ENCODE measurements at places on chromosomes 11 and 22.

DNA sequence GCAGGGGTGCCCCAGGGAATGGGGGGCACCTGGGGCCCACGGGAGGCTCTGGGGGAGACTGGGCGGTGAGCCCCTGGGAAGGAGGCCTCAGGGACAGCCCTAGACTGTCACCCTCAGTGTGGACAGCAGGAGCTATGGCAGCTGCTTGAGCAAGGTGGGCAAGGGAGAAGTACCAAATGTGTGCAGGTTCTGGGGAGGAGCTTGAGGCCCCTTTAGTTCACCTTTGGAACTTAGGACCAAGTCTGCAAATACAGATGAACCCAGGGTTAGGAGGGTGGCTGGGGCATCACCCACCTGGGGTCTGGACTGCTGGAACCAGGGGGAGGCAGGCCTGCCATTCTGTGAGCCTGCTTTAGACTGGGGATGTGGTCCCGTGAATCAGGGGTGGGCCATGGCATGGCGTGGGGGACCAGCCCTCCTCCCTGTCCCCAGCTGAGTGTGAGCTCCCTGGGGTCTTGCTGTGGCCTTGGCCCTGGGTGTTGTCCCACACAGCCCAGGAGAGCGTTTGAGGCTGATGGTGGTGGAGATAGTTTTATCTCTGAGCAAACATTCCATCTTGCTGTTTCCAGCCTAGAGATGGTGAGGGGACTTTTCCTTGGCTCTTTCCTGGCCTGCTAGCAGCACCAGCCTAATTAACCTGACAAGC lies 122.3 kb downstream of the KCNQ1 start:
- DNase-seq: no peak

GRCh38 chr22:45564349-45565030 lies 61.8 kb downstream of the FBLN1 start:
- no peak for DNase-seq

DNA sequence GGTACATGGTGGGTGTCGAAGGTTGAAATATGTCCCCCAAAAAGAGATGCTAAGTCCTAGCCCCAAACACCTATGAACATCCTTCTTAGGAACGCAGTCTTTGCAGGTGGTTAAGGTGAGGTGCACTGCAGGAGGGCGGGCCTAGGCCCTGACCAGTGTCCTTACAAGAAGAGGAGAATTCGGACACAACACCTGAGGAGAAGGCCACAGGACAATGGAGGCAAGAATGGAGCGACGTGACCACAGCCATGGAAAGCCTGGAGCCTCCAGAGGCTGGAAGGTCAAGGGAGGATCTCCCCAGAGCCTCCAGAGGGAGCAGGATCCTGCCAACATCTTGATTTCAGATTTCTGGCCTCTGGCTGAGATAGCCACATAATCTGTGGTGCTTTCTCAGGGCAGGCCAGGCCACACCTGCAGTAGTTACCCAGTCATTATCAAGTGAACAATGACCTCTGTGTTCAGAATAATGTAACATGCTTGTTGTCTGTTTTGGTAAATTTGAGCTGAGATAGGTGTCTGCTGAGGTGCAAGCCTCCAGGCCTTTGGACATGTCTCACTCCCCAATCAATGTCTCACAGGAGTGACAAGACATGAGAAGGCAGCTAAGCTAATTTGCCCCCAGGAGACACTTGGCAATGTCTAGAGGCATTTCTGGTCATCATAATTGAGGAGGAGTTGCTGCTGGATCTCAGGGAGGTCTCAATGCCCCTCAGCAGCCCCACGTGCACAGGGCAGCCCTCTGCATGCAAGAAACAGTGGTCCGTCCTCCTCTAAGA lies 498.9 kb downstream of the BRD1 start:
- no peak for DNase-seq

DNA sequence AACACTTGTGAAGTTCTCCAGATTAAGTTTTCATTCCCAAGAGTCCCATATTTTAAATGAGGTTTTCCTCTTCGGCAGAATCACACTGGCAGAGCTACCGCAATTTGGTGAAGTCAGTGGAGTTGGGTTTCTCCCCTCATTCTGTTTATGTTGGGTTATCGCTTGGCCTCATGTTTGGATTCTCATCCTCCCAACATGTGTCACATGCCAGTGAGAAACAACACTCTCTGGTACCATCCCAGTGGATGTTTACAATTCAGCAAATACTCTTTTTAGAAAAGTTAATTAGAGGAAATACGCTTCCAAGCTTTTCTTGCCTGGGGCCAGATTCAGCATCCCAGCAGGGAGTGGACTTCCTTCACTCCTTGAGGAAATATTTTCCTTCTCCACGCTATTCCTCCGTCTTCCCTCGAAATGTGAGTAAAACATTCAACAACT lies 2.1 kb downstream of the PAMR1 start:
- no peak for DNase-seq

GRCh38 chr11:30196400-30197206 lies 34.2 kb upstream of the FSHB start:
- DNase-seq: peak; percentile 10

GRCh38 chr11:2765491-2765890 lies 65.7 kb upstream of the KCNQ1OT1 start:
- DNase-seq: no peak

GRCh38 chr22:23509571-23510302 lies 70.4 kb downstream of the IGLL1 start:
- no peak for DNase-seq

GRCh38 chr11:14212986-14213385 lies 146.0 kb downstream of the RRAS2 start:
- DNase-seq: no peak

DNA sequence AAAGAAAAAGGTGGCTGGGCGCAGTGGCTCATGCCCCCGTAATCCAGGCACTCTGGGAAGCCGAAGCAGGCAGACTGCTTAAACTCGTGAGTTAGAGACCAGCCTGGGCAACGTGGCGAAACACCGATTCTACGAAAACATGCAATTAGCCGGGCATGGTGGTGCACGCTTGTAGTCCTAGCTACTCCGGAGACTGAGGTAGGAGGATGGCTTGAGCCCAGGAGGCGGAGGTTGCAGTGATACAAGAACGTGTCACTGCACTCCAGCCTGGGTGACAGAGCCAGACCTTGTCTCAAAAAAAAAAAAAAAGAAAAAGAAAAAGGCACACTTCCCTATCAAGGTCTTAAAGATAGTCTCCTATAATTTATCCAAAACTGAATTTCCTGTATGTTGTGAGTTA lies 39.4 kb downstream of the DGCR2 start:
- no peak for DNase-seq
